ENCODE measurements at places on chromosomes 3 and 15. TPM values are rescaled to one million over a fixed set of nuclear protein-coding genes. Genes with fewer than 3 reads are reported as not detected.

The ZKSCAN7 gene
- 9.0 TPM for total RNA-seq

The EFCC1 gene
- total RNA-seq = not detected

The GBE1 gene
- 255 TPM for total RNA-seq

The SPCS1 gene
- 60.7 TPM for total RNA-seq

The ZBTB20 gene
- total RNA-seq = 14.9 TPM

The C2CD4B gene
- not detected for total RNA-seq

The ZCWPW2 gene
- total RNA-seq = 1.3 TPM

The CATSPER2 gene
- 0.50 TPM for total RNA-seq

The VEPH1 gene
- 91.0 TPM for total RNA-seq

The DAPK2 gene
- 1.7 TPM for total RNA-seq

All from smooth muscle cell of trachea (primary cell).